GM12864 (cell line): ENCODE measurements at places on chromosomes 4 and X.
A peak's percentile ranks its signal among the peaks of the same experiment; 100 is the strongest.

GRCh38 chr4:153822316-153822715 is 33.4 kb upstream of the SFRP2 start:
- DNase-seq: no peak

DNA sequence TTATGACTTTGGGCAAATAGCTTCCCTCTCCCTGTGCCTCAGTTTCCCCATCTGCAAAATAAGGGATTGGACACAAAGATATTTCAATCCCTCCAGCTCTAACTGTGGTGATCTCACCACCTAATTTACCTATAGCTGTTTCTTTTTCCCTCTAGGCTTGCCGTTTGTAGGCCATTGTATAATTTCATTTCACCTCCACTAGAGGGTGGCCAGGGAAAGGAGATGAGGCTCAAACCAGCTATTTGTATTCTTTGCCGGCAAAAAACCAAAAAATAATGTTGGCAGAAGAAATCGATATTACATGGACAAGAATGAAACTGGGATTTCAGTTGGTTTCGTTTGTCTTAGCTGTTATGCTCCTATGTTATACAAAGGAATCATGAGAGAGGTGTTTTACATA is 36.1 kb upstream of the DOCK11 start:
- DNase-seq: no peak

- no peak for DNase-seq
Observed at GRCh38 chr4:115671581-115671980, 558.2 kb upstream of the NDST4 start.

GRCh38 chr4:42671431-42672194 is 14.7 kb upstream of the ATP8A1 start:
- DNase-seq: no peak

DNA sequence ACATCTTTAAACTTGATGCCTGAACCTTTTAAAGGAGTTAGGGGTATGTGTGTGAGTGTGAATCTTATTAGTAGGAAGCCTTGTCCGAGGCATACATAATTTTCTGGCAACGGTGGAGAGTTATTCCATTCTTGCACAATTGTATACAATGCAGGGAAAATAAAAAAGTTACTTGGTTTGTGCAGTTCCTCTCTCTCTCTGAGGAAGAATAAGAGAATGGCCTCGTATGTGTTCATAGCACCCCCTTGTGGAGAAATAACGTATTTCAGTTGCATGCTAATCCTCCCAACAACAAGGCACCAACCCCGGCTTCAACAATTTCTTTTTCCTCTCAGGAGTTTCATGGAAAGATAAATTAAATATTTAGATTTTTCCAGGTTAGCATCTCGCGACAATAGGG is 33.7 kb upstream of the FGF13 start:
- DNase-seq: peak; percentile 1

- DNase-seq: no peak
Observed at GRCh38 chr4:109383823-109384222, 49.8 kb upstream of the SEC24B start.

DNA sequence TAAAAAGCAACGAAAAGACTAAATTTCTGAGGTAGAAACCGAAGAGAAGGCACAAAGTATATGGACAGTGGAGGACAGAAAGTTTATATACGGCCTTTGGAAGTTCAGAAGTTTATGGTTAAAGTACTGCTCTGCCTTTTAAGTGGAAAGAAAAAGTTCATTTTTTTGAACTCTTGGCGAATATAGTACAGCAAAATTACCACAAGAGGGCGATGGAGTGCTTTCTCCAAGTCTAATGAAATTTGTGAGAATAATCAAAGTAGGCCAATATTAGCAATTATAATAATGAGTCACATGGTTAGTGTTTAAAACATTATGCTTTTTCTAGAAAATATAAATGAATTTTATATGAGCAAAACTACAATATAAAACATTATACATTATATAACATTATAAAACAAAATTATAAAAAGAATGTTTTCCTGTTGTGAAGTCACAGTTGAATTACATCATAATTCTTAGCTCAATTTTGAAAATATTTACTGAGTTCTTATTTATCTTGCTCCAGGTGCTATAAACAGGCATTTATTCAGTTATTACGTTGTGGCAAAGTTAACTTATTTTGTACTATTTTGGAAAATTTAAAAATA is 136.2 kb upstream of the BMPR1B start:
- DNase-seq: peak; percentile 12

DNA sequence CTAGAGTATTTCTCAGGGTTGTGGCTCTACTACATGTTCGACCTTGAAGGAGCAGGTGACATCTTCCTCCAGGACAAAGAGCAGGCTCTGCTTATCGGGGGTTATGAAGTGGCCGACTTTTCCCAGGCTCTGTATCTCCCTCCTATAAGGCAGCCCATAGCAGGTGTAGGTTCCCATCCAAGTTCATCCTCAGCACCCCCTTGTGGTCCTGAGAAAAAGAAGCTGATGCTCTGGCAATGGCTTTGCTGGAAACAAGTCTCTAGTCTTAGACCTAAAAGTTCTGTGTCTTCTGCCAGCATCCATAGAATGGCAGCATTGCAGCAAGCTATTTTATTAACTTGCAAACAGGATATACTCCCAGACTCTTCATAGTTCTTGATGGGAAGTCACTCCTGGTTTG is 836.6 kb upstream of the PRKX start:
- no peak for DNase-seq

GRCh38 chr4:142696334-142697122 is 149.6 kb downstream of the INPP4B start:
- no peak for DNase-seq

- no peak for DNase-seq
Observed at GRCh38 chr4:53617101-53617680, 25.9 kb upstream of the LNX1 start.

GRCh38 chr4:137534516-137534915 is 2.2 kb upstream of the PCDH18 start:
- DNase-seq: no peak

DNA sequence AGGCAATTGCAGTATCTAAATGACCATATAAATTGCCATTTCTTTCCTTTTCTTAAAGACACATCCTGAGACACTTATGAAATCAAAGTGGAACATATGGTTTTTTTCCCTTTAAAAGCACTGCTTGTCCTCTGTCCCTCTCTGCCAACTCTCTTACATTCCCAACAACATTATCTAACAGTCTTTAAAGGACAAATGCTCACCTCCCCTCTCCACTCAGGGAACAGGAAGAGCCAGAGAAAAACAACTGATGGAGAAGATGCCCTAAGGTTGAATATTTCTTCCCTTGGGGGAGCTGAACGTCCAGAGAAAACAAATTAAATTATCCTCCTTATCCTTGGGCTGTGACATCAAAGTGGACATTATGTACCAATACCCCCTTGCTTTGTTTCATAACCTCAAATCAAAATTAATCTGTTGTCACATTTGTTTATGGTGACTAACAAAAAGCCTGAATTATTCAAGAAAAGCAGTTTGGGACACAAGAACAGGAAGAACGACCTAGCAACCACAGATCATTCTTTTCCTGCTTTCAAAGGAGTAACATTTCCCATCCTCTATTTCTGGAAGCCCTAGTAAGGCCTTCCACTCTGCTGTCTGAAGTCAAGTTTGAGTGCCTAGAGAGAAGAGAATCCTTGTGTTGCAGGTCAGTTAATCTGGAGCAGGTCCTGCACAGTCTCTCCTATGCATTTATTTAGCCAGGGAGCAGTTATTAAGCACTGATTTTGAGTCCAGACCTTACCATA is 52.6 kb upstream of the PAGE1 start:
- DNase-seq: no peak

GRCh38 chr4:15691346-15692135 is 9.9 kb downstream of the FAM200B start:
- DNase-seq: no peak

DNA sequence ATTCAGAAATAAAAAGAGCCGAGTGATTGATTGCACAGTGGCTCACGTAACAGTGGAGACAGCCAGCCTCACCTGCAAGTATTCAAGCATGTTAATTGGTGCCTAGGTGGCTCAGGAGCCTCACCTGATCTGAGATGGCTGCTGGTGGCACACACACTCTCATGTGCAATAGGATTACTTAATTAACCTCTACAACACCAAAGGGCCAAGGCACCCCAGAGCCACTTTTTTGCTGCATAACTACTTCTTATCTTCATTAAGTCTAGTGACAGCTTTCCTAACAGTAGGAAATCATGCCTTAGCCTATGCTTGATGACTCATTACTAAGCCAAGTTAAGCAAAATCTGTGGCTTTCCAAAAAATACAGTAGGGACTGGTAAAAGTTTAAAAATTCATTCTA is 117.3 kb upstream of the NOCT start:
- no peak for DNase-seq

- no peak for DNase-seq
Observed at GRCh38 chrX:49726966-49727365, 31.2 kb upstream of the PAGE1 start.

- DNase-seq: no peak
Observed at GRCh38 chrX:38718311-38718710, 82.9 kb upstream of the MID1IP1 start.

DNA sequence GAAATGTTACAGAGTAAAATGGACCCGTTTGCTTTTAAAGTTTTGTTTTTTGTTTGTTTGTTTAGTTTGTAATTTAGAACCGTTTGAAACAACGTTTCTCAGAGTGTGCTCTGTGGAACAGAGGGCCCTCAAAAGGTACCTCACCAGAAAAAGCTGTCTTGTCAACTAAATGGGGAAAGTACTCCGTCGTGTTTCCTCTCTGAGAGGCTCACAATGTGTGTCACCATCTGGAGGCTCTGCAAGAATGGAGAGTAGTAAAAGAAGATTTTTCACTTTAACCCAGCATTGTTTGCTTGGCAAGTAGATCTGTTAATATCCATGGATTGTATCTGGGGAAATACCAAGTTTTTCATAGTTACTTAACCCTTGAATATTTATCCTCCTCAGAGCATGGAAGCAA is 1.5 kb upstream of the ENPEP start:
- DNase-seq: no peak

GRCh38 chrX:133415276-133416105 is at the start of gene GPC4:
GPC4 (minus strand) TSS chrX:133415489; CDS start chrX:133414965, 524 bp downstream.
- DNase-seq: no peak

DNA sequence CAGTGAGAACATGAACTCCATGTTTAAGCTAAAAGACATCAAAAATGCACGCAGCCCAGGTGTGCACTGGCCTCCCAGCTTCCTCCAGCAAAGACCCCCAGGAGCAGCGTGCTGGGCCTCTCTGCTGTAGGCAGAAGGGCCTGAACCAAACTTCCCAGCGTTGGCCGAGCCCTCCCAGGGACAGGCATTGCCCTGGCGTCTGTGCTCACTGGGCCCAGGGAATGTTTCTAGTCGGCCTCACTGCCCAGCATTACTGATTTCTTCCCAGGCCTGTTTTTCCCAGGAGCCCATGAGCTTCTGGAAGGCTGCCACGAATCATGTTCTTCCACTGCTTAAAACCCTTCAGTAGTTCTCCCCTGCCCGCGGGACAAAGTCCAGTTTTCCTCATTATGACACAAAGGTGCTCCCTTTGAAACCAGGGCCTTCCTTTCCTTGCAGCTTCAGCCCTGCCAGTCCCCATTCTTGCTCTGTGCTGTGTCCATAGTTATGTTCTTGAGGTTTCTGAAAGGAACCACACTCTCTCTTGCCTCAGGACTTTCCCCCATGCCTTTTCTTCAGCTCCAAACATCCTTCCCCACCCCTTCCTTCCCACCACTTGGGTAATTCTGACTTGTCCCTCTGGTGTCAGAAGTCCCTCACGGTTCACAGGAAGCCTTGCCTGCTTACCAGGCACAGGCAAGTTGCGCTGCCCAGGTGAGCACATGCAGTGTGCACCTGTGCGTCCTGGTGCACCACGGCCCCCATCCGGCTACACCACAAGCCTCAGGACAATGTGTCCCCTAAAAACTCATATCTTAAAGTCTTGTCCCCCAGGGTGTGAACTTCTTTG is 93.4 kb upstream of the ENPP6 start:
- no peak for DNase-seq

- DNase-seq: no peak
Observed at GRCh38 chr4:87589531-87589930, 18.8 kb upstream of the DSPP start.

DNA sequence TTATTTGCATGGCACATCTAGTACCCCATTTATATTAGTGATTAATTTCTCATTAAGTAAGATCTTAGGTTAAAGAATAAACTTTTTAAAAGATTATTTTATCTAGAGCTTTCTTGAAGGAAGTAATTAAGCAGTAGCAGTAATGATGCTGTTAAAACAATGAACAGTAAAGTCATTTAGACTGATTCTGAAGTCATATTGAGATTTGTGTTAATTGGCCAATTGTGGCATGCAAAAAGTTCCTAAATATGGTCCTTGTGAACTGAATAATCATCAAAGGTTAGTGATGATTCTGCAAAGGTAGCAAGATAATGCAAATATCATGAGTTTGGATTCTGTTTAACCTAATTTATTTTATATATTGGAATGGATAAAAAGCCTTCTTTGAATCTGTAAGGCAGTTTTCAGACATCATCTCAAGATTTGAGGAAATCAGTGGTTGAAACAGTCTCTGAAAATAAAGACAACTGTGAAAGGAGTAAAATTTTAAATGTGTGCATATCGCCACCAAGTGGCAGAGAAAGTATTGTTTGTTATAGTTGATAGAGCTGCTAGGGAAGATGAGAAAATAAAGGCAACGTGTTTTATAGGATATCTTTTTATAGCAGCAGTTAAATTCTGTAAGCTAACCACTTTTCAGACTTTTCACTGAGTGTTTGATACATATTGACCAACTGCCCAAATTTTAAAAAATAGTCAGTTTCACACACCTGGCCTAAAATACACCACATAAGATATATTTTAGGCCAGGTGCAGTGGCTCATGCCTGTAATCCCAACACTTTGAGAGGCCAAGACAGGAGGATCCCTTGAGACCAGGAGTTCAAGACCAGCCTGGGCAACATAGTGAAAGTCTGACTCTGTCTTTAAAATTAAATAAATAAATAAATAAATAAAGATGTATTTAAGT is 79.6 kb downstream of the CCKAR start:
- peak; percentile 22 for DNase-seq

GRCh38 chr4:173529477-173530325 is at the start of gene HAND2:
HAND2 (minus strand) TSS chr4:173530229; CDS start chr4:173529289, 940 bp downstream.
- DNase-seq: no peak

- DNase-seq: no peak
Observed at GRCh38 chrX:150848914-150849365, 49.5 kb downstream of the CD99L2 start.

- no peak for DNase-seq
Observed at GRCh38 chr4:3290889-3291321, 1.9 kb upstream of the RGS12 start.

GRCh38 chr4:19739101-19739651 is 512.5 kb upstream of the SLIT2 start:
- no peak for DNase-seq

DNA sequence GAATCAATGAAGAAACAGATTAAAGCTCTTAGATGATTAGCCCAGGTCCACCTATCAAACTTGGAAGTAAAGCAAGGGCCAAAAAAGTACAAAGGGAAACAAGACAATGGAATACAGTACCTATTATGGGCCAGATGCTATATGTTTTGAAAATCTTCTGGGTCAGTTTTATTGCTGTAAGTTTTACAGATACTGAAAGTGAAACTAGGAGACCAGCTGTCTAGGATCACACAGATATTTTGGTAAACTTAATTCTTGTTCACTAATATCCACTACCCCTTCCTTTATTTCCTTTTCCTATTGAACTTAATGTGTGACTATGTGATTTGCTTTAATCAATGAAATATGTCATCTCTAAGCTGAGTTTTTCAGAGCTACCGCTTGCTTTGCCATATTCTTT is 505.4 kb upstream of the PITX2 start:
- DNase-seq: no peak
